ENCODE measurements at places on chromosomes 12 and 14.
A peak's percentile ranks its signal among the peaks of the same experiment; 100 is the strongest.

- DNase-seq, result peak; percentile 7
These were observed 599 bp upstream of the CPSF6 start for GRCh38 chr12:69238589-69239351.

DNA sequence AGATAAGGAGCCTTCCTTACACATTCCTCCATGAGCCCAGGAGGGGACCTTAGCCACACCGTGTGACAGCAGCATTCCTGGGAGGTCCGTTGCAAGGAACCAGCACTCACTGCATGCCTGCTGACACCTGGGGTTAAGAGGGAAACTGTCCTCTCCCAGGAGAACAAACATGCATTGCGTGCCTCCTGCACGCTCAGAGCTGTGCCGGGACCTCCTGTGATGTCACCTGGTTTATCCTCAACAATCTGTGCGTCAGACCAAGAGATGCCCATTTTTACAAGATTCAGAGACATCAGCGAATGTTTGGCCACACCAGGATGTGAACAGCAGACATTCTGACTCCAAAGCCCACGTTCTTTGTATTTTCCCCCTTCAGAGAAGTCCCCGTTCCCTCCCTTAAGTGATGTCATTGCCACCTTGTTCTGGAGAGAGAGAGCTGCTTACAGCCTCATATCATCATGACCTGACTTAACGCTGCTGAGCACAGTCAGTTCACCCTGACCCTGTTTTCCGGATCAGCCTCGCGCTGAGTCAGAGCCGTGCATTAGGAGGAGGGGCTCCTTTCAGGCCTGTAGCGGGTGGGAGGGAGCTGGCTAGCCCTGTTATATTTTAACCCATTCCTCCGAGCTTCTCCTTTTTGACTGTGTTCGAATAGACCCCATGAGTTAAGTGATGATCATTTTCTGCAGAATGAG, 36.2 kb downstream of the TMEM120B start:
- peak; percentile 48 for DNase-seq

DNA sequence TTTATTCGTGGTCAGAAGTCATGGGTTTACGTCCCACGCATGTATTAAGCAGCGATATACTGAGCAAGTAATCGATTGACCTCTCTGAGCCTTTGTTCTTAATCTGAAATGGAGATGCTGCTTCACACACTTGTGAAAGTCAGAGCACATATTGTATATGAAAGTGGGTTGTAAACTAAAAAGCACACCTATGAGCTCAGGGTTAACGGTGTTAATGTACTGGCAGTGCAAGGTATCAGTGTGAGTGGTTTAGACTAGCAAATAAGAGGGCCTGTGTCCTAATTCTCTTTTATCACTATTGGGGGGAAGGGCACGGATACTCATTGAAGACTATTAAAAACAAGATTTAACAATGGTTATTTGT, 676 bp downstream of the MRPL42 start:
- DNase-seq, result no peak

DNA sequence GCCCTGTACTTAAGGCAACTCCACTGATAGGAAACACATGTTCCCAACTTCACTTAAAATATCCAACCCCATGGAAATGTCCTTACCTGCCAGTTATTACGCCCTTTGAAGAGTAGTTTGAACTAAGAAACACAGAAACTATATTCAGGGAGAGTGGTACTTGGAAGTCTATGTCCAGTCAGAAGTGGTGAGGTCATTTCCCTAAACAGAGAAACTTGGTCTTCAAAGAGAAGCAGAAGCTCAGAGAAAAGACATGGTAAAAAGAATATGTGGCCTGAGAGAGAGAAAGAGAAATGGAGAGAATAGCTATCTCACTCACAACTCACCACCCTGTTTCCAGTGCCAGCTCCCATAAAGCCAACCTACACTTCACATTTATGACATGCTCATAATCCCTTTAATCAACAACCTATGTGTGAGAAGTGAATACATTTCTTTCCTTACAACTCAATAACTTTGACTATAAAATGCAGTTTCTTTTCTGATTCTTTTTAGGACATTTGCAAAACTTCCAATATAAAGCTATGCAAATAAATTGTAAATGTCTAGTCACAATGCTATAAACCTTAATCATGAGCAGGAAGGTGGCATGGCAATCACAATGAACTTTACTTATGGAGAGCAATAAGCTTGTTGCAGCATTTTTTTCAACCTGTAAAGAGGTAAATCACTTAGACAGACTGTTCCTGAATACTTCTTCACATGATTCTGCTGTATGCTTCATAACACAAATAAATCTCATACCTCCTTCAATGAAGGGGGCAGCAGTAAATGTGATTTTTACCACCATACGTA, 67.1 kb downstream of the CPNE8 start:
- no peak for DNase-seq

- no peak for DNase-seq
These were observed 25.6 kb upstream of the GPATCH2L start for GRCh38 chr14:76126076-76126475.

DNA sequence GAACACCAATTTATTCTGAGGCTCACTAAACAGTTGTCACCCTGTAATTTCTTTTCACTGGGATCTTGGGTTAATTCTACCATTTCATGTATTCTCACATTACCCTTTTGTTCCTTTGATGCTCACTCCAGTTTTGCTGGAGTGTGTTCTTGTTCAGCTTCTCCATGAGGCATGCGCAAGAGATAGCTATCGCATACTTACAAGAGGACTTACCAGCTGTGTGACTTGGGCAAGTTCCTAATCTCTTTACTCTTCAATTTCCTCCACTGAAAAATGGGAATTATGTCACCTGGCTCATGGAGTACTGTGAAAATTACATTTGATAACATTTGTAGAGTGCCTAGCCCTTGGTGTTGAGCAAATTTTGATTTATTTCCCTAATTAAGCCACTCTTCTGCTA, 56.5 kb upstream of the JDP2 start:
- DNase-seq, result no peak

GRCh38 chr12:20415641-20416040, 47.3 kb downstream of the PDE3A start:
- DNase-seq, result no peak

GRCh38 chr14:31395572-31396205, 24.7 kb downstream of the HEATR5A start:
- DNase-seq, result no peak

- no peak for DNase-seq
These were observed 18.5 kb downstream of the NCOR2 start for GRCh38 chr12:124548854-124549378.

GRCh38 chr12:94620621-94621020, 29.7 kb downstream of the TMCC3 start:
- no peak for DNase-seq

DNA sequence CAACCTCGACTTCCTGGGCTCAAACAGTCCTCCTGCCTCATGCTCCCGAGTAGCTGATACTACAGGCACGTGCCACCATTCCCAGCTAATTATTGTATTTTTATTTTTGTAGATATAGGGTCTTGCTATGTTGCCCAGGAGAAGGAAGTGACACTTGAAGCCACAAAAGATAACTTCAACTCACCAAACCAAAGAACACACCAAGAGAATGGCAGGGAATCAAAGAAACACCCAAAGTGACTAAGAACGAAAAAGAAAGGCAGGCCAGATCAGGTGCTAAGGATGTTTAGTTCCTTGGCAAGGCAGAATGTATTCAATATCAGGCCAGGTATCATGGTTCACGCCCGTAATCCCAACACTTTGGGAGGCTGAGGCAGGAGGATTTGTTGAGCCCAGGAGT, 10.1 kb upstream of the TPCN1 start:
- DNase-seq, result no peak

DNA sequence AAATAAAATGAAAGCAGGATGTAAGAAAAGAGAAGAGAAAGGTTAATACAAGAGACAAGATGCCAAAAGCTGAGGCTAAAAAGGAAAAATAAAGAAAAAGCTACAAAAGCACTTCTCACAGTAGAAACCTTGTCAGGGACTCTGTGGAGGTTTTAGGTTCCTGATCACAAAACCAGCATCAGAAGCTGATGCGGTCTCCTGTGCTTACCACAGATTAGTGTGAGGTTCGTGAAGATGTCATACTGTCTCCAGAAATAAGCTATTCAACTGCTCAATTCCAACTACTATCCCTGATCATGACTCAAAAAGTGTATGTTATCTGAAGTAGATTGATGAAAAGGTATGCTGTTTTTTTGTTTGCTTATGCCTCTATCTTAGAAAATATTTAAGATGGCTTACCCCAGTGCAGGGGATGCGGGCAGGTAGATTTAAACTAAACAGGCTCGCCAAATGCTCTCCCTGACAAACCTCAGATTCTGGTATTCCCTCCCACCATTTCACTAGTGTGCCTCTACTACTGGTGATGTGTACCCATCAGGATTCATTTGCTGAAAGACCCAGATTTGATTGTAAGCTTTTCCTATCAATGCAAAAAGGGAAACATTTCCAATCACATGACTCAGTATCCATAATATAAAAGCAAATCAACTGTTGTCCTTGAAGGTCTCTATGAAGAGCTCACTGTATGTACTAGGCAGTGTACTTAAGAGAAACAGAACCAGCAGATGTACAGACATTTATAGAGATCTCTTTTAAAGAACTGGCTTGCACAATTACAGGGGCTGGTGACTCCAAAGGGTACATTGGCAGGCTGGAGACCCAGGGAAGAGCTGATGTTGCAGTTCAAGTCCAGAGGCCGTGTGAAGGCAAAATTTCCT, 169.5 kb upstream of the FOXN3 start:
- DNase-seq, result no peak

GRCh38 chr12:99386907-99387306, 260.6 kb upstream of the GARIN6 start:
- peak; percentile 45 for DNase-seq

- no peak for DNase-seq
These were observed 43.8 kb upstream of the TSPAN11 start for GRCh38 chr12:30882706-30883105.

DNA sequence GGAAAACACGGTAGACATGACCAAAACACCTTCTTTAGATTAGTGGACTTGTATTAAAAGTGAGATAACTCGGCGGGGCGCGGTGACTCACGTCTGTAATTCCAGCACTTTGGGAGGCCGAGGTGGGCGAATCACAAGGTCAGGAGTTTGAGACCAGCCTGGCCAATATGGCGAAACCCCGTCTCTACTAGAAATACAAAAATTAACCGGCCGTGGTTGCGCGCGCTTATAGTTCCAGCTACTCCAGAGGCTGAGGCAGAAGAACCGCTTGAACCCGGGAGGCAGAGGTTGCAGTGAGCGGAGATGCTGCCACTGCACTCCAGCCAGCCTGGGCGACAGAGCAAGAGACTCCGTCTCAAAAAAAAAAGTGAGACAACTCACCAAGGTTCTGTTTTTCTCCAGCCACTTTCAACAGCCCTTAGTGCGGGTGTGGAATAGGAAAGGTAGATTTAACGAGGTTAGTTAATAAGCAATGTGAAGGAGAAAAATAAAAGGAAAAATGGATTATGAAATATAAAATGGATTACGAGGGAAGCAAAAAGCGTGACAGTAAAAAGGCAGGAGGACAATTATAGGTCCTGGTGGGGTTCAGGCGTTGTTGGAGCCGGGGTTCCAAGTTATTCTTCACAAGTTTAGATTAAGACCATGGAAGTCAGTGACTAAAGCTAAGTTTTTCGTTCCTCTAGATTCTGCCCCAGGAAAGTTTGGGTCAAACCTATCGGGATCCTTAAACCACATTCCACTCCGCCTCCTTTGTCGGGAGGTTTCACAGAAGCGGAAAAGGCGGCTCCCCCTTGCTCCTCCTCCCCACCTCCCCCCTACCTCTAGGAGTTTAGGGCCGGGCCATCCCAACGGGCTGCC, 534 bp downstream of the PPP2R3C start:
- no peak for DNase-seq

DNA sequence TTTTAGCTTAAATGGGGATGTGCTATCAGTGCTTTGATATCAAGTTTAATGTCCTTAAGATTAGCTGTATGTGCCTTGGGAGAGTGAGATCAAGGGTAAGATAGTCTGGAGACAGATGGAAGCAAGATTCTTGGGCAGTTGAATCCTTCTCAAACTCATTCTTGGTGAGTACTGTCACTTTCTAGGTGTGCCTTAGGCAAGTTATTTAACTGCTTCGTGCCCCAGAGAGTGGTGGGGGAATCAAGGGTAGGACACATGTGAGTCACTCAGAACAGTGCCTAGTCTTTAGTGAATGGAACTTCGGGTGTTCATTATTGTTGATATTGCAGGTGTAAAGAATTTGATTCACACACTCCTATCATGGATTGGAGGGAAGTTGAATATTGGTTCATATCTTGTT, 803.7 kb downstream of the DIO2 start:
- DNase-seq, result no peak

DNA sequence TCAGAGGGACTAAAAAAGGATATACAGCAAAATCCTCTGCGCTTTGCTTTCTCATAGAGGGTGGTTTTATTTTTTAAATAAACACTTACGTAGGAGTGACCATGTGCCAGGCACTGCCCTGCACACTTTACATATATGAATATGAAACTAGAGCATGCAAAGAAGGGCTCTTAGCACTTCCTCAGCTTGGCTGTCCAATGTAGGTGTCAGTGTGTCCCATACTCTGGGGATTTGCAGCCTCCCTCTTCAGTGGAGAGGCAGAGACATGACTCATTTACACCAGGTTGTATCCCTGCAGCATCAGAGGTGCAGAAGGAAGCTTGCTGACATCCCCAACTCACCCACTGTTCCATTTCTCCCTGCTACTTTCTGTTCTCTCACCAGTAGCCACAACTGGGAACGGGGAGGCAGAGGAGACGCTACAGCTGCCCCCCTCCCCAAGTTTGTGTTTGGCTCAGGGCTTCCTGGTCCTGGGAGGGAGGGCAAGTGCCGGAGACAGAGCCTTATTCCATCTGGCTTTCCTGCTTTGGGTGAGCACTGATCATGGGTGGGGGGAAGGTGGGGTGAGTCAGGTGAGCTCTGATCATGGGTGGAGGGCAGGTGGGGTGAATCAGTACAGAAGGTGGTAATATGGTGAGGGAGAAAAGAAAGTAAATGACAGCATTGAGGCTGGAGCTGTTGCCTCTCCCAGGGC, 4.9 kb upstream of the KRT5 start:
- DNase-seq, result no peak

- no peak for DNase-seq
These were observed 378.4 kb downstream of the CCDC91 start for GRCh38 chr12:28568704-28569103.

DNA sequence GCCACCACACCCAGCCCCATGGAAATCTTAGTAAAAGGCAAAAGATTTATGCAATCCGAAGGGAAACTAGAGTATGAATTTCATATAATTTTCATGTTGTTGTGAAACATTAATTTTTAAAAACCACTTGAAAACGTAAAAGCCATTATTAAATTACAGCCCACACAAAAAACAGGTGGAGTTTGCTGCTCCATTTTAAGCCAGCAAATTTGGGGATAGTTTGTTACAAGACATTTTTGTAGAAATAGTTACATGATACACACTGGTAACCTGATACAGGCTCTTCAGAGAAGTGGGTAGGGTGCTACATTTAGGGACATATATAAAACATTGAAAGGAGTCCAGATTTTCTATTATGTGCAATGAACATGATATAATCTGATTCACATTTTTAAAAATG, 17.6 kb downstream of the GNPTAB start:
- no peak for DNase-seq

DNA sequence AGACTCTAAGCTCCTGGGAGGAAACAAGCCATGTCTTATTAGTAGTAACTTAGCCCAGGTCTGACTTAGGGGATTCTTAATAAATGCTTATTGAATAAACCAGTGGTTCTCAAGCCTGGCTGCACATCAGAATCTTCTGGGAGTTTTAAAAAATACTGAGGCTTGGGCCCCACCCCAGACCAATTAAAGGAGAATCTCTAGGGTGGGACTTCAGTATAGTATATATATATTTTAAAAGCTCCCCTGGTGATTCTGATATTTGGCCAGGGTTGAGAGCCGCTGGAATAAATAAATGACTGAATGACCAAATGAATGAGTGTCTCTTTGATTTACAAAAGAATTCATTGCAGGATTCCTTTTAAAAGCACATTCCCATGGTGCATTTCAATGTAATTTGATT, 151.5 kb upstream of the GSC start:
- no peak for DNase-seq
